Hepatocyte (in vitro differentiated cells): ENCODE measurements at places on chromosomes 7 and 10.
A peak's percentile ranks its signal among the peaks of the same experiment; 100 is the strongest.

GRCh38 chr7:151945224-151945623 is 11.0 kb upstream of the GALNTL5 start:
- no peak for DNase-seq

DNA sequence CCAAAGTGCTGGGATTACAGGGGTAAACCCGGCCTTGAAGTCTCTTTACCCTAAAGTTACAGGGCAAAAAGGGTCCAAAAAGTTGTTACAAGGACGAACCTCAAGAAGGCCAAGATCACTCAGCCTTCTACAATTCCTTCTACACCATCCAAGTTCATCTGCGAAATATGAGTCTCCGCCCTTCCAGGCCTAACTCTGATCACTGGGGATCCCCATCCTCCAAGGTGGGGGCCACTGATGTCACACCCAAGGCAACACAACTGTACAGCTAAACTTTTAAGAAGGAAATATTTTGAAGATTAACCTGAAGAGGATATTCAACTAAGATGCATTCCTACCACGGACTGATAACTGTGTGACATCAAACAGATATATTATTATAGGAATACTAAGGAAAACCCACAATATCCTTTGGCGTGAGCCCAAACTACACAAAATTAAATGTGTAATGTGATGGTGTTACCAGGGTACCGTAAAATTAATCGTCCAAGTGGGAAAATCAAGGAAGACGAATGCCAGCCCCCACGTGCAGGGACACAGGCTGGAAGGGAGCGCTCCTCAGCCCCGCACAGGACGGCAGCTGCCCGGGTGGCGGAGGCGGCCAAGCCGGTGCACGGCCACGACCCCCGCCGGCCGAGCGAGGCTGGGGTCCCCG is 1.0 kb downstream of the PAXIP1 start:
- DNase-seq = peak; percentile 22

DNA sequence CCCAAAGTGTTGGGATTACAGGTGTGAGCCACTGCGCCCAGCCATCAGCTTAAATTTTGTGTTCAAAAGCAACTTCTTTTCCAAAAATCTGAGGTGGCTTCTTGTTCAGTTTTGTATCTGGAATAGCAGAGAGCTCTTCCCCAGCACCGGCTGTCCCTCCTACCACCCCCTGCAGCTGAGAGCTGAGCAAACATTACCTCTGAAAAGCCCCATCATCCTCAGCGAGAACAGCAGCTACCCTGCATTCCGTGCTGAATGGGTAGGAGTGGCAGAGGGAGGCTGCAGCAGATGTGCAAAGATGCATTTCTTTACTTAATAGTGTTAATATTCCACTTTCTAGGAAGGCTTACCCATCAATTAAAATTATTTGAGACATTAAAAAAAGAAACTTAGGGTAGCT is 31.8 kb downstream of the CCM2 start:
- no peak for DNase-seq

GRCh38 chr7:43954524-43955228 is 28.4 kb downstream of the UBE2D4 start:
- DNase-seq = peak; percentile 57

GRCh38 chr7:55099821-55100543 is 81.2 kb downstream of the EGFR start:
- no peak for DNase-seq

GRCh38 chr10:79329529-79329928 is 17.7 kb upstream of the PPIF start:
- DNase-seq = no peak
